ENCODE measurements at places on chromosomes 11 and 22.

DNA sequence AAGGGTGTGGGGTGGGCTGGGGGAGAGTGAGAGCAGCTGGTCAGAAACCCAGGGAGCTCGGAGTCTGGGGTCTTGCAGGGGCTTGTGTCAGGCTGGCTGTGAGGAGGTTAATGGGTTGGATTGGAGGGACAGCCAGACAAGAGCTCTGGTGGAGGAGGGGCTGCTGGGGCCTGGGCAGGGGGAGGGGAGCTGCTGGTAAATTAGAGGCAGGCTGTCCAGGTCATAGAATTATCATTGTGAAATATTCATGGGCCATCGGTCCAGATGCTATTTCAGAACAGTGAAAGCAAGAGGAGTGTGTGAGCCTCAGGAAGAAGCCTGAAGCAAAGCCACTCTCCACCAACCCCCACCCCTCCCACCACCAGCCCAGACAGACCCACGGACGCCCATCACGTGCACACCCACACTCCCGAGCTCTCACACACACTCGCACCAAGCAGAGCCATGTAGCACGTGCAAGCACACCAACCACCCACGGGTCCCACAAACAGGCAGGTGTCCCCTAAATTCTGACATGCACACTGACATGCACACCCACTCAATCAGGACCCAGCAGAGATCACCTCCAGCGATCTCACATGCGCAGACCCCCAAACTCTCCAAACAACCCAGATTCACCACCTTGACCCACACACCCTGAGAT is 18.8 kb downstream of the RTN4RL2 start:
- DNase-seq = no peak

DNA sequence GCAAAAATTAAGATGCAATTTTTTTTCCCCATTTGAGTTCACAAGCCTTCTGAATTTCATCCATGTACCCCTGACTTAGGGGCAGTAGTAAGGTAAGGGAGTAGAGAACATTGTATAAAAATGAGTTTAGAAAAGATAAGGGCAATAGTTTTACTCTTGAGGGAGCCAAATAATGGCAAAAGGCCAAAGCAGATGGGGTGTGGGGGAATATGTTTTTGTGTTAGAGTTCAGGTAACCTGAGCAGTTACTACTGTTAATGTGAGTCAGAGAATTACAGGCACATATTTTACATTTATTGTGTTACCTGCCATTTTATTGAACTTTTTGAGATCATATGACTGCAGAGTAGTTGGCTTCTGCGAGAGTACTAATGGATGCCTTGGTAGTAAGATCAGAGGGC is 3.1 kb downstream of the EED start:
- no peak for DNase-seq

DNA sequence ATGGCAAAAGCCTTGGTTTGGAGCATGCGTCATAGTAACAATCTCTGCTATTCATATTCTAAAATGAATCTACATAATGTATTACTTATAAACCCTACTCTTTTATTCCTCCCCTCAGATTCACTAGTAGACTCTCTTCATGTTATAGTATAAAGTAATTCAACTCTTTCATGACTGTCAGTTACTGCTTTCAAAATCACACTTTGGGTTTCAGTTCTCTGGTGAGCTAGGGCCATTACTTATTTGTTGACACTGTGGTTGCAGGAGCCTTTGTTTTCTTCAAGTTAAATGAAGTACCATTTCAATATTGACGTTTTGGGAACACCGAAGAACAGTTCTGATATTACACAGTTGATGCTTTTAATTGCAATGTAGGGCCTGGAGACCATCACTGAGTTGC is 378.4 kb downstream of the DDX10 start:
- no peak for DNase-seq

DNA sequence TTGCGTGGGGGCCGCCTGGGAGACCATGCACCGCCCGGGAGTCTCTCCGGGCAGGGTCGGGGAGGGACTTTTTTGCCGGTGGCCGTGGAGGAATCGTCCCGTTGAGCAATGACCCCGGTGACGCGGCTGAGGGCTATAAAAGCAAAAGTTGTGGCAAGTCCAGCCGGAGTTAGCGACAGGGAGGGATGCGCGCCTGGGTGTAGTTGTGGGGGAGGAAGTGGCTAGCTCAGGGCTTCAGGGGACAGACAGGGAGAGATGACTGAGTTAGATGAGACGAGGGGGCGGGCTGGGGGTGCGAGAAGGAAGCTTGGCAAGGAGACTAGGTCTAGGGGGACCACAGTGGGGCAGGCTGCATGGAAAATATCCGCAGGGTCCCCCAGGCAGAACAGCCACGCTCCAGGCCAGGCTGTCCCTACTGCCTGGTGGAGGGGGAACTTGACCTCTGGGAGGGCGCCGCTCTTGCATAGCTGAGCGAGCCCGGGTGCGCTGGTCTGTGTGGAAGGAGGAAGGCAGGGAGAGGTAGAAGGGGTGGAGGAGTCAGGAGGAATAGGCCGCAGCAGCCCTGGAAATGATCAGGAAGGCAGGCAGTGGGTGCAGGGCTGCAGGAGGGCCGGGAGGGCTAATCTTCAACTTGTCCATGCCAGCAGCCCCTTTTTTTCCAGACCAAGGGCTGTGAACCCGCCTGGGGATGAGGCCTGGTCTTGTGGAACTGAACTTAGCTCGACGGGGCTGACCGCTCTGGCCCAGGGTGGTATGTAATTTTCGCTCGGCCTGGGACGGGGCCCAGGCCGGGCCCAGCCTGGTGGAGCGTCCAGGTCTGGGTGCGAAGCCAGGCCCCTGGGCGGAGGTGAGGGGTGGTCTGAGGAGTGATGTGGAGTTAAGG is at the start of gene NEAT1:
TSS of gene NEAT1 (plus strand) at position 166 of the 883 bp plus-strand sequence.
- DNase-seq = no peak

- DNase-seq = no peak
Observed at GRCh38 chr11:57459164-57460021, 935 bp upstream of the RTN4RL2 start.
